Endothelial cell (in vitro differentiated cells): ENCODE measurements at places on chromosomes 7 and 10. TPM values are rescaled to one million over a fixed set of nuclear protein-coding genes. Genes with fewer than 3 reads are reported as not detected.

GRCh38 chr10:112434988-112435619 lies 11.6 kb downstream of the ZDHHC6 start:
- no peak for DNase-seq

GRCh38 chr10:3567291-3567963 lies 217.6 kb downstream of the KLF6 start:
- DNase-seq: no peak

The UPK3BL2 gene
- 9.3 TPM for total RNA-seq

- DNase-seq: no peak
Observed at GRCh38 chr10:71999360-72000072, 35.3 kb downstream of the CHST3 start.

The CAMK2B gene
- total RNA-seq: 0.23 TPM

The PNPLA8 gene
- 15.6 TPM for total RNA-seq

DNA sequence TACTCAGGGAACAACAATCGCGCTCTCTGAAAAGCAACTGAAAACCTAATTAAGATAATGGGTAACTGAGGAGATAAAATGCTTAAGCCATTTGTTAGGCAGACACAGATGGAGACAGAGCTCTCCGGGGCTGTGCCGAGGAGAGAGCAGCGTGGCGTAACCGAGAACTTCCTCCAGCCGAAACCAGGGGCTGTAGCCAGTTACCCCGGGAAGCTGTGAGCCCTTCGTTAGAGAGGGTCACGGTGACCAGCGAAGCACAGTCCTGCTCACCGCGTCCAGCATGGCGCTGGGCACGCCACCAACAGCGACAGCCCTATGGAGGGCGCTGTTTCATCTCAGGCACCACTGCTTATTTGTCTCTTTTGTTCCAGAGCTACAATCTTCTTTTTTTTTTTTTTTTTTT lies 16.1 kb downstream of the PAPOLB start:
- peak; percentile 37 for DNase-seq

The ZPBP gene
- not detected for total RNA-seq

- DNase-seq: no peak
Observed at GRCh38 chr7:111532625-111533024, 29.7 kb downstream of the IMMP2L start.

The KIN gene
- total RNA-seq: 13.2 TPM

DNA sequence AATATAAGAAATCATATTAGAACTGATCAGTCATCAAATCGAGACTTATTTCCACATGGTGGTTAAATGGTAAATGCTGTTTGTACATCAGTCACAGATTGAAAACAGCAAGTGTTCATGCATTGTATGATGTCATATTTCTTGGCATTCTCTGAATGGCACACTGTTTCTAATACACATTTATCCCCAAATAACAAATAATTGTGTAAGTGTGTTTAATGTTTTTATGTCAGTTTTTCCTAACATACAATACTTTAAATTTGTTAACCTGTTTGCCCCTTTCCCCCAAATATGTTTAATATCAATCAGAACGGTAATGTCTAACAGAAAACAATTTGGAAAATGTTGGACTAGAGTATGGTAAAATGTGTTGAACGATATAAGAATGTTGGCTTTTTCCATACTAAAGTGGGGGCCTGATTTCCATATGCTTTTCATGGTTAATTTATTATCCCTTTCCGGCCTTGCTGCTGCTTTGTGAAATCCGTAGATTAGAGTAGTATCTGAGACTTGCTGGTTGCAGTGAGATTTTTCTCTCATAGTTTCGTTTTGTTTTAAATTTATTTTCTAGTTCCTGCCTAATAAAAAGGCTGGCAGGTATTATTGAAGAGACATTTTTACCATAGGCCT lies 23.7 kb downstream of the RAB18 start:
- no peak for DNase-seq

GRCh38 chr10:23432639-23433038 lies 6.2 kb upstream of the OTUD1 start:
- DNase-seq: no peak

- no peak for DNase-seq
Observed at GRCh38 chr10:99374972-99375371, 45.8 kb downstream of the CNNM1 start.

GRCh38 chr10:131261890-131262475 lies 49.5 kb downstream of the TCERG1L start:
- no peak for DNase-seq

GRCh38 chr10:103651783-103652476 lies 158.4 kb downstream of the NEURL1 start:
- DNase-seq: no peak

The NPSR1 gene
- not detected for total RNA-seq

DNA sequence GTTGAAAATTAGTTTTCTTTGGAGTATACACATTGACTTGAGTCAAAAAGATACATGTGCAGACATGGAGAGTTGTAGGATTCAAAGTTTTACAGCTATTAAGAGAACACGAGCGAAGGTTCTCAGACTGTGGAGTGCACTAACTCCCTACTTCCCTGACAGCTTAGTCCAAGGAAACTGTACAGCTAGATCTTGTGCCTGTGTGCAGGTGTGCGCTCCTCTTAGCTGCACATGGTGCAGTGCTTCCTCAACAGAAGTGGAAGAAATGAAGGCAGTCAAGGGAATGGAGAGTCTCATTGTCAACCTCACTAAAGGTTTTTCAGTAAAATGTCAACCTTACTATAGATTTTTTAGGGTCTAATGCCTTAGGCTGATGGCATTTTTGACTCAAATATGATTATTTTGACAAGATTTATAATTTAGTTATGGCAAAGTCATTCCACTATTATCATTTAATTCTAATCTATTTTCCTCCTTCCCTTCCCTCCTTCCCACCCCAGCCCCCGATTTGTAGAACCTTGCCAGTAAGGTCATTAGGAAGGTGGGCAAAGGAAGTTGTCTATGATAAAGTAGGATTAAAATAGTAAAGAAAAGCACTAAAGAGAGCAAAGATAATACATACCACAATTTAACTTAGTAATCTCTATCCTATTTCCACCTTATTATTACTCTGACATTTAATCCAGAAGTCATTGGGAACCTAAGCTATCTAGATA lies 13.6 kb downstream of the PDK4 start:
- no peak for DNase-seq

The CPA2 gene
- total RNA-seq: not detected

The NKX1-2 gene
- 0.77 TPM for total RNA-seq

The OPN4 gene
- not detected for total RNA-seq

- DNase-seq: no peak
Observed at GRCh38 chr7:23662124-23662983, 17.6 kb upstream of the FAM221A start.

GRCh38 chr10:44260286-44260928 lies 124.5 kb downstream of the CXCL12 start:
- no peak for DNase-seq

DNA sequence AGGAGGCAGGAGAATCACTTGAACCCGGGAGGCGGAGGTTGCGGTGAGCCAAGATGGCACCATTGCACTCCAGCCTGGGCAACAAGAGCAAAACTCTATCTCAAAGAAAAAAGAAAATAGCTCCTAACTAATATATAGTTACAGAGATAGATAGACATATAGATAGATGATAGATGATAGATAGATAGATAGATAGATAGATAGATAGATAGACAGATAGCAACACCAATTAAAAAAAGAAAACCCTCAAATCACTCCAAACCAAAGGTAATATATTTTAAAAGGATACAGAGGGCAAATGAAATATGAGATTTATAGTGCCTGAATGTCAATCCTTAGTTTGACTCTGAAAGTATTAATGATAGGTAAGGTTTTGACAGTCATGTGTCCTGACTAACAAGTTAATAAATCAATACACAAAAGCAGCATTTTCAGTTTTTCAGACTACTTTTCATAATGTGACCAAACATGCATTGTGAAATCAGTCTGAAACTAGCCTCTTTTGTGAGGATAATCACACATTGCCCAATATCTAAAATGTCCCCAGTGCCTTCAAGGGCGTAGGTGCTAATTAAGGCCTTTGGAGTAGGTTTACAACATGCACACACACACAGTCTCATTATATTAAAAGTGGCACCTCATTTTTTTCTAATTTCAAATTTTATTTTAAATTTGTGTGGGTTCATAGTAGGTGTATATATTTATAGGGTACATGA lies 61.2 kb downstream of the BPGM start:
- DNase-seq: no peak

DNA sequence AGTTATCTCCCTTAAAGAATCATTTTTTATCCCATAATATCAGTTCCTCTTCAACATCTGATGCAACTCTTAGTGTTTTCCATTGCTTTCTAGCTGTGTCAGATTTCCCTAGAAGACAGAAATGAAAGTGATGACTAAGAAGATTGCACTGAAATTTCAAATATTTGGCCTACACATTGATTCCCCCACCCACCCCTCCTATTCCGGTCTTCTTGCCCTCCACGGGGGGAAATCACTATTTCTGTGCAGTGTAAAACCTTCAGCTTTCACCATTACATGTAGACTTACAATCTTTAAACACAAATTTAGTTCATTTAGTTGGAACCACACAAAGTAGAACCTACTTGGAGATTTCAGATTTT lies 63.7 kb upstream of the IL6 start:
- DNase-seq: no peak

The TEX47 gene
- total RNA-seq: not detected

GRCh38 chr10:24848195-24848594 lies 104.2 kb downstream of the PRTFDC1 start:
- DNase-seq: no peak

DNA sequence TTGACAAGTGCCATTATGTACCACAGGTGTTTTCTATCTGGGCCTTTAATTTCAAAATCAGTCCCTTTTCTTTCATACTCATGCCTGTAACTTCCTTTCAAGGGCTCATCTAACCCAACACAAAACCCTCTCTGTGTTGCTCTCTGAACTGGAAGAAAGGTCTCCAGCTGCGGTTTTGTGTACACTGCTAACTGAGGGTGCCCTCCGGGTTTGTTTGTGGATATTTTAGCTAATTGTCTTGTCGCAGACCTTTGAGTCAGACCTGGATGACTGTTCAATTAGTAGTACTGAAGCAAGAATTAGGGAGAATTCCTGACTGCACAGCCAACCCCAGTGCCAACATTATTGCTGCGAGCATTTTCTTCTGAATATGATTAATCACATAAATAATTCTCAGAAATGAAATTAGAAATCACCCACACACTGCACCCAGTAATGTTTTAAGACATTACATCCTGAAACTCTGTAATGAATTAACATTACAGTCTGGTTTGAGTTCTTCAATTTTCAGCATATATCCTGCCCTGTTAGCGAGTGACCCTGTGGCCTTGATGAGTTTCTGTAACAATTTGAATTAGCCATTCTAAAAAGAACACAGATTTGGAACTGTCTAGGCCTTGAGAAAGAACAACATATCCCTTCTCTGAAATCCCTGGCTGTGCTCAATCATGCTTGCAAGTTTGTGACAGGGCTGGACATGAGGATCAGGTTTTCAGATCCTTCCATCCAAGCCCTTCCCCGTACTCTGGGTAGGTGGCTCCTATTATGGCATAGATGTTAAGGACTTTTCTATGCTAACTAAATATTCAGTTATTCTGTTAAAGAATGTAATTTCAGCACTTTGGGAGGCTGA lies 460.1 kb downstream of the PLXDC2 start:
- DNase-seq: no peak
